ENCODE measurements at places on chromosomes 13 and 19.

DNA sequence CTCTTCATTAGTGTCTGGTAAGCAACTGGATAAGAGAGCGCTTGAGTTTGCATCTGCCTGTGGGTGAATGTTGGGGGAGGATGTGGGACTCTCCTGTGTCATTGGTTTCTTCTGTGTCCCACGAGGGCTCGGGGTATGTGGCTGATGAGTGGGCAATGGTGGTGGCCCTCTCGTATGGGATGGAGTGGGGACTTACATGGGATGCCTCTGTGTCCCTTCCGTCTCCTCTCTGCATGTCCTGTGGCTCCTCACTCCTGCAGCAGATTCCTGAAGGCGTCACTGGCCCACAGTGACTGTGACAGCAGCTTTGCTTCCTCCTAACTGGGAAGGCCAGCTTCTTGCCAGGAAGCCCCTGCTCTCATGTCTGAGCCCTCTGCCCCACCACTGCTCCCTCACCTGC, 2.6 kb upstream of the LRP3 start:
- no peak for DNase-seq

DNA sequence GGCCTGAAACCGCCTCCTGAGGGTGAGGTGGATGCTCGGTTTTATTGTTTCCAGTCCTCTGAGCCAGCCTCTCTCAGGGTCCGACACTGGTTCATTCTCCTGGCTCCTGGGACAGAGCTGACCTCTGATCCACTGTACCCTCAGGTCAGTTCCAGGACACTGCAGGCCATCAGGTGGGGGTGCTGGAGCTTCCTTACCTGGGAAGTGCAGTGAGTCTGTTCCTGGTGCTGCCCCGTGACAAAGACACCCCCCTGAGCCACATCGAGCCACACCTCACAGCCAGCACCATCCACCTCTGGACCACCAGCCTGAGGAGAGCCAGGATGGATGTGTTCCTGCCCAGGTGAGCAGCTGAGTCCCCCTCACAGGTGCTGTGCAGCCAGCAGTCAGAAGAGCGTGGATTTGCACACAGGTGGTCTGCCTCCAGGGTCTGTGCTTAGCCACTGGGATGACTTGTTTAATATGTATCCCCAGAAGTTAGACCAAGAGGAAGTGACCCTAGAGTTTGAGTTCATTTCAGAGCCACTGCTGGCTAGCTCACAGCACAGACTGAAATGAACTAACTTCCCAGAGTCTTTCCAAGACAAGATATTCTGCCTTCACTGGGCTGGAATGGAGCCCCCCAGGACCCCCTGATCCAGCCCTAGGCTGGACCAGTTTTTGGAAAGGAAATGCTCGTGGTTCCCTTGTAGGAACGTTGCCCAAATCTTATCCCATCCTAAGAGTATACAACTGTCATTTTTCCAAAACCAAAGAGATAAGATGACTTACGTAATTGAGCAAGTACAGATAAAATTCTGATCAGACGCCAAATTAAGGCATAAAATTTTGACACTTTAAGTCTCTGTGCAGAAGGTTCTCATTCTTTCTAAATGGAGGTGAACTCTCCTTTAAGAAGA, 8.8 kb downstream of the SERPINE3 start:
- no peak for DNase-seq

GRCh38 chr19:50333235-50333736, 4.1 kb upstream of the KCNC3 start:
- DNase-seq: peak; percentile 64

- DNase-seq: no peak
Measured at GRCh38 chr19:391726-392374, 17.1 kb downstream of the C2CD4C start.

DNA sequence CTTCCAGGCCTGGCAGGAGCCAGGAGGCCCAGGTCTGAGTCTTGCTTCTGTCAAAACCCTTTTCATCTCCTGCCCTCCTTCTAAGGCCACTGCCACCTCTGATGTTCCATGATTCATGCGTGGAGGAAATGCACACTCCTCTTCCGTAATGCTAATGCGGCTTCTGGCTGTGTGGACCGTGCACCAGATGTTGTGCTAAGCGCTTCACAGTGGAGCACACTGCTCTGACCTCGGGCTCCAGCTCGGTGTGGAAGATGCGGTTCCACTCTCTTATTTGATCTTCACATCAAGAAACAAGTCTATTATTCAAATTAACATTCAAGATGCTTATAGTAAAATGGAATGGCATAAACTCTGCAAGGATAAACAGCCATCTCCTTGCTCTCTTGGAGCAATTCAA, 629.2 kb downstream of the UQCRFS1 start:
- DNase-seq: no peak

DNA sequence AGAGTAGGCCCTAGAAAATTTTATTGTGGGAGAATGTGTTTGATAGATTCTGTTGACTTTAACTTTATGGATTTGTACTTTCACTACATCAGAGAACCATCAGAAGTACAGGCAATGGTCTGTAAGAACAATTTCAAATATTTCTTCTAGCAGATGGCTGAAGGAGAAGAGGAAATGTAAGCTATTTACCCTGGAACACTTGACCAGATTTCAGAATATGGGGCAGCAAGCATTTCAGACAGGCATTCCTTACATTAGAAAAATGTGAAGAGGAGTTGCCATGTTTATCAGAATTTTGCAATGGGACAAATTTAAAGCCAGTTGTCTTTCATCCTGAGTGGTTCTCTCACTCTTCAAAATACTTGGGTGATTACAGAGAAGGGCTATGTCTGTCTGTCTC, 7.5 kb downstream of the FRY start:
- DNase-seq: no peak

GRCh38 chr13:41554626-41555386, 97.5 kb downstream of the RGCC start:
- DNase-seq: no peak

- DNase-seq: no peak
Measured at GRCh38 chr13:32587811-32588170, 1.5 kb downstream of the PDS5B start.

DNA sequence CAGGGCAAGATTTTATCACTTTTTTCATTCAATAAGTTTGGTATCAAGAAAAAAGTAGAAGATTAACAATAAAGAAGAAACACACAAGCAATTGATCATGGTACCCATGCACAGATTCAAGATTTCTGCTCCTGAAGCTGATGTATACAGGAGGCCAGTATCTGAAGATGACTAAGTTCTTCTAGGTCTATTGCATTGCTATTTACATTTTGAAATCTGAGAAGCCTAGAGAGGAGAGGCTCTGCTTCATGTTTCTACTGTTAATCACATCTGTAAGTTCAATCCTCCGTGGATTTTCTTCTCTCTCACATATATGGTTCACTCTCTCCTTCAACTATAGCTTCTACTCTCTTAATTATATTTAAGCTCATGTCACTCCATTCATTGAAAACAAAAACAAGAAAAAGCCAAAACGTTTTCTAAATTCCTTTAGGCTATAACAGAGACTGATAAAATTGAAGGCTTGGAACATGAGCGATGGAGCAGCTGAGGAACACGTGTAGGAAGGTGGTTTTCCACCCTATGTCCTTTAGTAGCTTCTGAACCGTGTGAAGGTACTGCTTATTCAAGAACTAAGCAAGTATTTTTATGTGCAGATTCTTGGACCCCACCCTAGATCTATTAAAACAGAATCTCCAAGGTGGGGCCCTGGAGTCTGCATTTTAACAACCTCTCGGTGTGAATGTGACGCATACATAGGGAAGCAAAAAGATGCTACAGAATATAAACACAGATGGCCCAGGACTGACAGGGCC, 198.2 kb downstream of the EFNB2 start:
- DNase-seq: peak; percentile 27

DNA sequence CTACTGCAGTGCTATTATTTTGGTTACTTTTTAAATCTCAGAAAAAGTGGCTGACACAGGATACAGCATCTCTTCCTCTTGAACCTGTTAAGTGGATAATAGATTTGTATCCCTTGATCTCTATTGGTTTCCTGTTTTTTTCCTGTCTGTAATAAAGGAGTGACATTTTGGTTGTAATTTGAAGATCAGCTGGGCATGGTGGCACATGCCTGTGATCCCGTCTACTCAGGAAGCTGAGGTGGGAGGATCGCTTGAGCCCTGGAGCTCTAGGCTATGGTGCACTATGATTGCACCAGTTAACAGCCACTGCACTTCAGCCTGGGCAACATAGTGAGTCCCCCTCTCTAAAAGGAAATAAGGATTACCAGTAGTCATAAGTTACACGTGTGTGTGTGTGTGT, 46.8 kb downstream of the METTL21C start:
- no peak for DNase-seq

- no peak for DNase-seq
Measured at GRCh38 chr19:19064098-19064722, 416 bp downstream of the SLC25A42 start.

GRCh38 chr19:9808855-9809824, 9.7 kb downstream of the FBXL12 start:
- DNase-seq: no peak

- no peak for DNase-seq
Measured at GRCh38 chr13:40595693-40596092, 70.7 kb downstream of the FOXO1 start.

GRCh38 chr13:73603646-73604045, 530.6 kb downstream of the KLF12 start:
- no peak for DNase-seq

- DNase-seq: no peak
Measured at GRCh38 chr19:48726556-48726955, 7.0 kb upstream of the MAMSTR start.

DNA sequence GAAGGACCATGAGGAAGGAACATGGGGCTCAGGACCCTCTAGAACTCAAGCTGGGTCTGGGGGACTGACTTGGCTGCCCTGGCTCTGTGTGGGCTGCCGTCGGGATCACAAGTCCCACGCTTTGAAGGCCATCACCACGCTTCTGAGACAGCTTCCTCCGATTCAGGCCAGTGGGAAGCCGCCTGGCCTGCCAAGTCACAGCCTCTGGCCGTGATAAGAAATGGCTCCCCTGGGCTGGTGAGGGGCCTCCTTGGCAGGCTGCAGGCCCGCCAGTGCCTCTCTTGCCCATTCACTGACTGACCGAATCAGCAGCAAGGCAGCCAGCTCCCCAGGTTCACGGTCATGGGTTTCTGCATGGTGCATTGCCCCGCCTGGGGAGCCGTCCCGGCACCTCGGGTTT, 48.8 kb downstream of the COMP start:
- no peak for DNase-seq

GRCh38 chr13:99908140-99908803, 63.3 kb downstream of the ZIC5 start:
- DNase-seq: no peak

GRCh38 chr19:29528350-29528945, 2.7 kb downstream of the VSTM2B start:
- DNase-seq: peak; percentile 1

GRCh38 chr13:40120781-40121180, 465.3 kb downstream of the COG6 start:
- no peak for DNase-seq

- no peak for DNase-seq
Measured at GRCh38 chr19:40416918-40417642, 3.9 kb upstream of the PRX start.

DNA sequence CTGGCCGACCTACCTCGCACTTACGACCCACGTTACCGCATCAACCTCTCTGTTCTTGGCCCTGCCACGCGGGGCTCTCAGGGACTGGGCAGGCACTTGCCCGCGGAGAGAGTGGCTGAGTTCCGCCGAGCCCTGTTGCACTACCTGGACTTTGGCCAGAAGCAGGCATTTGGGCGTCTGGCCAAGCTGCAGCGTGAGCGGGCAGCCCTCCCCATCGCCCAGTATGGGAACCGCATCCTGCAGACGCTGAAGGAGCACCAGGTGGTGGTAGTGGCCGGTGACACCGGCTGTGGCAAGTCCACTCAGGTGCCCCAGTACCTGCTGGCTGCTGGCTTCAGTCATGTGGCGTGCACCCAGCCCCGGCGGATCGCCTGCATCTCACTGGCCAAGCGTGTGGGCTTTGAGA, 4.2 kb downstream of the DHX34 start:
- no peak for DNase-seq

GRCh38 chr13:41361491-41361890, 50.4 kb downstream of the NAA16 start:
- no peak for DNase-seq
